Stimulated activated CD4-positive, alpha-beta T cell treated with anti-CD3 and anti-CD28 coated beads, Interleukin-4, amount 100 ng/mL, for 4 hours (primary cell): ENCODE measurements at places on chromosomes 11 and 22.

DNA sequence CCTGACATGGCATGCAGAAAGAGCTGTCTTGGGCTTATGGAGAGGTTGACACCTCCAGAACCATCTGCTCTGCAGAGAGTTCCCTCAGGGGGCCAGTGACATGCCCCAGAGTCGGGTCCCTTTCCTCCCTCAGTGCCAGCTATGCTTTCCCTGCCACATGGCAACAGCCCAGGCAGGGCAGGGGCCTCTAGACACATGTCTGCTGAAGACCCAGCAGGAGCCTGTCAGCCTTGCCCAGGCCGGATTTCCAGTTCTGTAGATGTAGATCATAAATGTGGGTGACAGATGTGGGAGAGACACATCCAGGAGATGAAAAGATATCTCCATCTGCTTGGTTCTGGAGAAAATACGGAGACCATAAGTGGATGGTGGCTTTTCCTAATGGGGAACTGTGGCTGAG lies 25.5 kb downstream of the NAV2 start:
- DNase-seq: no peak

DNA sequence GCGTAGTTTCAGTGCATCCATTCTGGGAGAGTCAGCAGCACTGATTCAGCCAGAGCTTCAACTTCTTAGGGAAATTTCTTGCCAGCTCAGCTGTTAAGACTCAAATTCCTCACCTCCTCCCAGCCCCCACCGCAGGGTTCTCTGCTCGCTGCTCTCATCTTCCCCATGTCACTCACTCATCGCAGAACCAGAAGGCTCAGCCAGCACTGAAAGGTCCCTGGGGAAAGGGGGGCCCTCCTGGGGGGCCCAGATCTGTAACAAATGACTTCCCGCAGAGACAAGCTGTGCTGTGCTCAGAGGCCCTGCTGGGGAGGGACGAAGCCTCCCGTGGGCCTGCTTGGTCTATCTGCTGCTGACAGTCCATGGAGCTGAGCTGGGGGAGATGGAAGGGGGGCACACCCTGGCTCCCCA lies 220.6 kb downstream of the NTM start:
- no peak for DNase-seq

GRCh38 chr11:73149105-73149504 lies 7.0 kb upstream of the FCHSD2 start:
- no peak for DNase-seq

GRCh38 chr11:117807482-117808327 lies 10.7 kb upstream of the DSCAML1 start:
- DNase-seq: peak; percentile 79

DNA sequence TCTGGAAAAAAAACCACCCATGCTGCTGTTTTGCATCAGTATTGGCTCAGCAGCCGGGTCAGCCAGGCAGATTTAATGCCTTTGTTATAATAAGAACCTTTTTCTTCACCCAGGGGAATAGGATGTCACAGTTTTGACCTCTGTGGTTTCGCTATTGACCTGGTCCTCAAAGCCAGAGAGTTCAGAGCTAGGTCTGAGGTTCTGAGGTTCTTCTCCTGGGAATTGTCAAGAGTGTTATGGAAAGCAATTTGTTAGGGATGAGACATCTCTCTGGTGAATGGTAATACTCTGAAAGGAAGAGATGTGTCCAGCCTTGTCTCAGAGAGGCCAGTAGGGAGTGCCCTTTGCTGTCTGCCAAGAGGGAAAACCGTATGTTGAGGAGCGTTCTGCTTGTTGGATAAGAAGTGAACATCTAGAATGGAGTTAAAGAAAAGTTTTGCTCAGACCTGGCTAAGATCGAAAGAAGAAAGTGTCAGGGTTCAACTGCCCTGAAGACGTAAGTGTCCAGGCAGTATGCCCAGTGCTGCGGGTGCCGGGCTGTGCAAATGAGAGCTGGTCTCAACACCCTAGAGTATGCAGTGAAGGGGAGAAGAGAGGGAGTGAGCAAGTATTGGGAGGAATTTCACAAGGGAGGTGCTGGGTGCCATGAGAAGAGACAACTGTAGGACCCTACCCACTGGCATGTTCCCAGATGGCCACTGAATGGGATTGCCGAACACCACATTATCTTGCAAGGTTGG lies 150.9 kb upstream of the TTC12 start:
- DNase-seq: no peak

- no peak for DNase-seq
Observed at GRCh38 chr11:88515002-88515401, 177.5 kb upstream of the CTSC start.

- DNase-seq: no peak
Observed at GRCh38 chr11:66437979-66438503, 607 bp downstream of the MRPL11 start.

DNA sequence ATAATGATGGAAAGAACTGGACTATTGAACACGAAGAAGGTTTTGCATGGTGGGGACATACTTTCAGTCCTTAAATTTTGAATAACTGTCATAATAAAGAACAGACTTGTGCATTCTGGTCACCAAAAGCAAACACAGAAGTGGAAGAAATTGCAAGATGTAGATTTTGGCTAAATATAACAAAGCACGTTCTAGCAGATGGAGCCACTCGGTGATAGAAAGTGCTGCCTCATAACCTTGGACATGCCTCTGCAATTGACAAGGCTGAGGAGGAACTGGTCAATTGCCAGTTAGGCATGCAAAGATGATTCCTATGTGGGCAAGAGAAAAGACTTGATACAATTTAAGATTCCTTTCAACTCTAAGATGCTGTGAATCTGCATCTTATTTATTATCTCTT lies 244.1 kb upstream of the ZC3H12C start:
- no peak for DNase-seq

- no peak for DNase-seq
Observed at GRCh38 chr22:22935546-22936157, 48.0 kb downstream of the IGLL5 start.

GRCh38 chr11:19903620-19904069 lies 191.0 kb downstream of the NAV2 start:
- peak; percentile 3 for DNase-seq

DNA sequence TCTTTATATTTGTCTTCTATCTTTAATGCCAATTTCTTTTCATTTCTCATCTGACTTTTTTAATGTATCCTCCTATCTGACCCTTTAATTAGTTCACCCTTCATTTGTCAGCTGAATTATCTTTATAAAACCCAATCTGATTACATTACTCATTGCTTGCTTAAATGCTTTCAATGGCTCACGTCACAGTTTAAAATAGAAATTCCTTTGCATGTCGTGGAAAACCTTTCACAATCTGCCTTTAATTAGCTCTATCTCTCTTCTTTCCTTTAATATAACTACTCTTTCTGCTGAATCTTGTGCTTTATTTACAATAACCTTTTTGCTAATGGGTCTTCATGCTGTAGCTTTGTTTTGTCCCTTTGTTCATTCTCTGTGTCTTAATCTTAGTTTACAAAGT lies 125.7 kb downstream of the DYNC2H1 start:
- no peak for DNase-seq

DNA sequence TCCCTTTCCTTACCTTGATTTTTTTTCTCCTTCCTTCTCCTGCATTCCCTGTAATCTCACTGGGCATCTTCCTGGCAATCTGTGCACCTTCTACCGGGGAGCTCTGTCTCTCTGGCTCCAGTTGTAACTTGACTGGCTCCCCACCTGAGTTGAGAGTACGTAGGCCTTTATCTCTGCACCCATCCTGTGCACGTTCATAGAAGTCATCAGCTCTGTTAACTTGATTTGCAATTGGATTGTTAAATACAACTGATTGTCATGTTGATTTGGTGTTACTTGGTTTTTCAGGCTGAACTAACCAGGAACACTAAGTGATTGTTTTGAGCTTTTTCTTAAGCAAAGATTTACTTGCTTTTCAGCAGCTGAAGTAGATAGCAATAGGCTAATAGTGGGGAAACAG lies 11.8 kb downstream of the SWAP70 start:
- DNase-seq: no peak

DNA sequence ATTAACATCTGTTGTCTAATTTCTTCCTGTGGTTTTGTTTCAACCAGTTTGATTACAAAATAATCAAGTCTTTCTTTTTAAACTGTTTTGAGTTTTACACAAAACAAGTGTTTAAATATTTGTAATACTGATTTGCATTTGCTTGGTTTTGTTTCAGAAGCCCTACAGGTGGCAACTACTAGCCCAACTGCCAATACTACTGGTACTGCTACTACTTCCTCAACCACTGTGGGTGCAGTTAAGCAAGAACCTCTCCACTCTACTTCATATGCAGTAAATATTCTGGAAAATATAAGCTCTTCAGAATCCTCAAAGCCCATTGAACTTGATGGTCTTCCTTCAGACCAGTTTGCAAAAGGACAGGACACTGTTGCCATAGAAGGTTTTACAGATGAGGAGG lies 61.1 kb downstream of the QSER1 start:
- no peak for DNase-seq

- no peak for DNase-seq
Observed at GRCh38 chr11:10375280-10375971, 70.6 kb downstream of the ADM start.

DNA sequence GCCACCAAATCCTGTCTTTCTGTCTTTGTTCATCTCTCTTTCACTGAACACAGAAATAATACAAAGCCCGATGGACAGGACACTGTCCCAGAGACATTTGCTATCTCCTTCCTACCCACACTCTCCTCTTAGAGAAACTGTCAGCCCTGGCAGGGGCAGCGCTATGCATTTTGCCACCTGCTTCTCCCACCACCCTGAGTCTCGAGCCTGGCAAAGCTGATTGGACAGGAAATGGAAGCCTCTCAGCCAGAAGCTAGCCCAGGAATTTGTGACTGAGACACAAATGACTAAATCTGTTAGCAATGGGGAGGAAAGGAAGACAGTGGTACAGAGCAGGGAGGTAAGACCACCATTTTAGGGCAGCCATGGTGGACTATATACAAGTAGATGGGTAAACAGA lies 14.9 kb upstream of the GALNT18 start:
- DNase-seq: no peak

DNA sequence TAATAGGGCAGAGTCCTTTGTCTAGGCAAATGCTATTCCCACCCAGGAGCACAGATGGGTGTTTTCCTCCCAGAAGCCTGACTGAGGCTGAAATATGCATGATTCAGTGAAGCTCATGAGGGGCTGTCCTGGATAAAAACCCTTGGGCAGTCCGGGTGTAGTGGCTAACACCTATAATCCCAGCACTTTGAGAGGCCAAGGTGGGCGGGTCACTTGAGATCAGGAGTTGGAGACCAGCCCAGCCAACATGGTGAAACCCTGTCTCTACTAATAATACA lies 48.6 kb upstream of the LMO2 start:
- no peak for DNase-seq

GRCh38 chr11:31326470-31327148 lies 42.9 kb downstream of the DCDC1 start:
- no peak for DNase-seq

- DNase-seq: no peak
Observed at GRCh38 chr22:45190202-45190872, 26.6 kb downstream of the NUP50 start.

DNA sequence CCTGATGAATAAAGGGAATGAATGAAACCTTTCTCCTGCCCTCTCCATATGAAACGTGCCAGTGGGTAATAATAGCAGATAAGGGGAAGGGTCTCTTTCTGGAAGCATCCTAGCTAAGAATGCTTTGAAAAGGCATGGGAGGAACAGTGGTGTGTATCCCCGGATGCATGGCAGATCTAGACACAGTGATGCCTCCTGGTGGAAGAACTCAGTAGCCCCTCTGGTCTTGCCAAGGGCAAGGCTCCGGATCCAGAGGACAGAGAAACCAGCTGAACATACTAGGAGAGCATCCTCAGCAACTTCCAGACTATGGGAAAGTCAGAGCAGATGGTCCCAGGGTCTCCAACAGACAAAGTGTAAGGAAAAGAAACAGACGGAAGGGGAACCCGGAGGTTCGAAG lies 6.4 kb downstream of the BAIAP2L2 start:
- no peak for DNase-seq

GRCh38 chr11:118565051-118565450 lies 680 bp downstream of the IFT46 start:
- DNase-seq: no peak

DNA sequence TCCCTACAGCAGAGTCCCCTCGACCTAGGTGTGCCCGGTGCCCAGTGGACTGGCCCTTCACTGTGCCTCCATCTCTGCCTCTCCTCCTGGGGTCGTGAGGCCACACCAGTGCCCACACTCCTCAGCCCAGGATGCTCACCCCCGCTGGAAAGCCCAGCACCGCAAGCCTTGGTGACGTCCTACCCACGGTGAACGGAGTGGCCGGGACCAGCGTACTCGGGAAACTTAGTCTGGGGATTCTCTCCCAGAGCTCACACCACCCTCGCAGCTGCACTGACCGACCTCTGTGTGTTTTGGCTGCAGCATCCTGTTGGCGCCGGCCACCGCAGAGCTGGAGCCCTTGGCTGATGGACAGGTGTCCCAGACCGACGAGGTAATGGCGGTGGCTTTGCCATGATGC lies 35.5 kb upstream of the KRTAP5-7 start:
- no peak for DNase-seq

- no peak for DNase-seq
Observed at GRCh38 chr11:10943968-10944367, 86.1 kb upstream of the ZBED5 start.

DNA sequence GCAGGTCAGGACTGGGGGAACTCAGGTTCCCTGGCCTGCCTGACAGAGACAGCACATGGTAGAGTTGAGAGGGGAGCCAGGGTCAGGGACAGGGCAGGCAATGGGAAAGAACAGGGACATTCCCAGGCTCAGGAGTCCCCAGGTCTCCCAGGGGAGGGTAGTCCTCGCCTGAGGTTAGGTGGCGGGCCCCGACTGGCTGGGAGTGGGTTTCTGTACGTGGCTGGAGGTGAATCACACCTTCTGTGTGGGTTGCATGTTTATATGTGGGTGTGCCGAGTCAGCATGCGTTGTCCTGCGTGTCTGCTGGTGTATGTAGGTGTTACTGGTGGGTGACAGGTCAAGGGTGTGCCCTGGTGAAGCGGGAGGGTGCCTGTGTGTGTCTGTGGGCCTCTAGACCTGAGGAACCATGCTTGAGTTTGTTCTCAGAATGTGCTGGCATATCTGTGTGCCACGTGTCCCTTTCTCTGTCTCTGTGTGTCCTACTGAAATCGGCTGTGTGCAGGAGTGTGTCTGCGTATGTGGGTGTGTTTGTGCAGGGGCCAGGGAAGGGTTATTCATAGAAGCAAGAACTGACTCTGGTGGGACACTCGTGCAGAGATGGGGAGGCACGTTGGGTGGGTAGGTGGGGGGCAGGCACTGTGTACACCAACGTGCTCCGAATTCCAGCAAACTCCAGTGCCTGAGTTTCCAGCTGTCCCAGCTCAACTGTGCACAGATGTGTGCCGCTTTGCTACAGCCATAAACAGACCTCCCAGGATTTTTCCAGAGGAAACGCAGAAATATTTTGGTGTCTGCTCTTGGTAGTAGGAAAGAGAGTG lies 23.8 kb upstream of the OAF start:
- peak; percentile 46 for DNase-seq

- no peak for DNase-seq
Observed at GRCh38 chr11:134846328-134847082, 434.5 kb upstream of the B3GAT1 start.

- DNase-seq: no peak
Observed at GRCh38 chr11:3094223-3094824, 37.1 kb upstream of the CARS1 start.

DNA sequence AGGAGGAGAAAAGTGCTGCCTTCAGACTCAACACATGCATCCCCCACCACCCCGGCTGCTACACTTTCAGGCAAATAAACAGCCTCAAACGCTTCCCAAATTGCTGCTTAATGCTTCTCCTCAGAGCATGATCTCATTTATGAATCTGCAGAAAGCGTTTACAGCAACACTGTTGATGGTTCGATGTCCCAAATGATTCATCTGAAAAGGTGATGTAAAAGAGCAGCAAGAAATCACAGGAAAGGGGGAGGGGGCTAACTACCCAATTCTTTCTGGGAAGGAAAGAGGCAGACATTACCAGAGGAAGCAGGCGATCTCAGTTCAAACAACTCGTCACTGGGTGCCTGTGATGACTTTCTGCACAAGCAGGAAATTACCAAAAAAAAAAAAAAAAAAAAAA lies 119.6 kb downstream of the TENM4 start:
- DNase-seq: no peak
